NCI-H1436 treated with DMSO at 0.1 percent for 48 hours (cell line): ENCODE measurements at places on chromosomes 6 and 20.

DNA sequence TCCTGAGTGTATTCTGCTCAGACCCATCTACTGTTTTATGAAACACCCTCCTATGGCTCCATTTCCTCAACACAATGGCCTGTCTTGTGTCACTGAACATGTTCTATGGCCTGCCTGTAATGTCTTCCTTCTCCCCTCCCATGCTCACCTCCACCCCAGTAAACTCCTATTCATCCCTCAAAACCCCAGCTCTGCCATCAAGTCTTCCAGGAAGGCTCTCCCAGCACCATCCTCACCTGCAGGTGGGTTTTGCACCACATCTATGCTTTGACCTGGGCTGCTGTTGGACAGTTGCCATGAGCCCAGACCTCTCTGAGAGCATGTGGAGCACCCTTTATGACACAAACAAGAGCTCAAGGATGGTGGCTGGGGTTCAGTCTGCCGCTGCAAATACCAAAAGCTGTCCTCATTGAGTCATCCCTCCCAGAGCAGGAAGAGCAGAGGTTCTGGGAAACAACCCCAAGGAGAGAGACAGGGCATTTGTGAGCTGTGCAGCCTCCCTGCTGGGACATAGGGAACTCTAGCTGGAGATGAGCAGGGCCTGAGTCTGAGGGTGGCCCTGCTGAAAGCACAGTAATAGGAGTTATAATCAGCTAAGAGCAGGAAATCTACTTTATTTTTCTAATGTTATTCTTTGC, 93.8 kb upstream of the CD93 start:
- DNase-seq: no peak

DNA sequence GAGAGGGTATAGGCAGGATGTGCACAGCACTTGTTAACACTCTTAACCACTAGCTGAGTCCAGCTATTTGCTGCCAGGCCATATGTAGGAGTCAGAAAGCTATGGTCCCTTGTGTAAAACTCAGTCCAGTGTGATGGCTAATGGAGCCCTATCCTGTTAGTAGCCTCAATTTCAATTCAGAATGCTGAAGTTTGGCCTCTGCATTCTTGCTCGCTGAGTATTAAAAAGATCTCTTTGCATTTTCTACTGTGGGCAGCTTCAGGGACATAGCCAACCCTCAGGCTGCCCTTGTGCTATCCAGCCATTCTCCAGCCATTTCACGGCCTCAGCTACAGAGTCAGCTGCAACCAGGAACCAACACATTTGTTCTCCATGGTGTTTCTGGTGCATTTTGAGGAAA, 92.5 kb downstream of the SPTLC3 start:
- no peak for DNase-seq

DNA sequence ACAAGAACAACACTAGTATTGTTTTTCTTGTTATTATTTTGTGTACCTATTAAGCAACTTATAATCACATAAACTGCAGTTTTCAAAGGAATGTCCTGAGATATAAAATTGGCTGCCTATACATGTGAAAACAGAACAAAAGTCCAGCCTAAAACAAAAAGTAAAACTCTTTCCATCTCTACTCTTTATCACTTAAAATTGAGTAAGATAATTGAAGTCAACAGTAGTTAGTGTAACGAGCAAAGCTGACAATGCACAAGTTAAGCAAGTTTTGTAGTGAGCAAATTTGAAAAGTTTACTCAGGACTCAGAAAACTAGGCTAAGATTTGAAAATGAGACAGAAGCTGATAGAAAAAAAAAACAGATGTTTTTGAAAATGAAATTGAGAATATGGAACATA, 941.4 kb upstream of the MAN1A1 start:
- DNase-seq: no peak

DNA sequence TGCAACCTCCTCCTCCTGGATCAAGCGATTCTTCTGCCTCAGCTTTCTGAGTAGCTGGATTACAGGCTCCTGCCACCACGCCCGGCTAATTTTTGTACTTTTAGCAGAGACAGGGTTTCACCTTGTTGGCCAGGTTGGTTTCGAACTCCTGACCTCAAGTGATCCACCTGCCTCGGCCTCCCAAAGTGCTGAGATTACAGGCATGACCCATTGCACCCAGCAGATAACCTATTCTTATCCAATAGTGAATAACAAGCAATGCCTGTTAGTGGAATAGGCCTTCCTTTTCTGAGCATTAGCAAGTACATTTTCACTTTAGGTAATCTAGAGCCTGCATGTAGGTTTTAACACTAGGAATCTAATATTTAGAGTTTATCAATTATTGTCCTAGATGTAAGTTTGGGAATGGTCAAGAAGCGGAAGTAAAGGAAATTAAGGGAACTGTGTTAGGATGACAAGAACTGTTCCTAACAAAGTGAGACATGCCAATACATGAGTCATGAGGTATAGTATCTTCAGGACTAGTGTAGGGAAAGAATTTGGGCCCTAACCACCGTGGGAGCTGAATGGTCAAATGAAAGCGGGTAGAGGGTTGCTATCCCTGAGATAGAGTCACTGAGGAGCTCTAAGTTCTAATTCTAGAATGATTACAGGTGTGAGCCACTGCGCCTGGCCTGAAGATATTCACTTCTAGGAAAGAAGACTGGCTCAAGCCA, 15.0 kb downstream of the BLTP3A start:
- no peak for DNase-seq

GRCh38 chr6:45483021-45483420, 105.3 kb upstream of the SUPT3H start:
- no peak for DNase-seq

DNA sequence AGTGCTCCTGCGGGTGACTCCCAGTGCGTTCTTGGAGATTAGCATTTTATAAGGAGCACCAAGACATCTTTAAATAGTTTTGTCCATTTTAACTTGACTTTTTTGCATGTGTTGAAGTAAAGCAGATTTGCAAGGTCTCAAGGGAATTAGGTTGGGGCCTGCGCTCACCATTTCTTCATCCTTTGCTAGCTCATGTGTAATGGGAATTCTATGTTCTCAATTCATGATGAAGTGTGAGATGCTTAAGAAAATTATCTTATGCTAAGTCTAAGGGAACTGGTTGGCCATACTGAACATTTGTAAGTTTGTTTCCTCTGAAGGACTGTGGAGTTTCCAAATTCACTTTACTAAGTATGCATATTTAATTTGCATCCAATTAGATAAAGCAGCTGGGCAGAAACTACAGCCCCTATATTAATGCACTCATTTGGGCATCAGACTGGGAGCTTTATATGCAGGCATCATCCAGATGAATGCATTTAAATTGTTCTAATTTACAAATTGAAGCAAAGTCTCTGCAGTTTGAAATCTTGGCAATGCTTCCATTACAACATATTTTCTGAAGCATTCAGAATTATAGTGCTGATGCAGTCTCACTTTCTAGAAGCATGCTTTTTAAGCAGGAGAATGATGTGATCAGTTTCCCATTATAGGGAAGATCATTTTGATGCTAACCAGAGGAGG, 108.3 kb upstream of the AKAP12 start:
- DNase-seq: no peak

GRCh38 chr20:46423882-46424482, 17.6 kb upstream of the ELMO2 start:
- DNase-seq: no peak

DNA sequence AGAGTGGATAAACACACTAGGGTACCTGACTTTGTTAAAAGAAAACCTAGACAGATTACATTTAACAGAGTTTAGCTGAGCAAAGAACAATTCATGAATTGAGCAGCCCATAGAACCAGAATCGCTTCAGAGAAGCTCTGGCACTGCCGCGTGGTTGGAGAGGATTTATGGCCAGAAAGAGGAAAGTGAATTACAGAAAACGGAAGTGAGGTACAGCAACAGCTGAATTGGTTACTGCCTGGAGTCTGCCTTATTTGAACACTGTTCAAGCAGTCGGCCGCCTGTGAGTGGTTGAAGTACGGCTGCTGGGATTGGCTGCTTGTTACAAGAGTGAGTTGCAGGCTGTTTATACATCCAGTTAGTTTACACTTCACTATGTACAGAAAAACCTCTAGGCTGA, 253.8 kb upstream of the CDYL start:
- no peak for DNase-seq

GRCh38 chr6:135842618-135843392, 8.7 kb upstream of the PDE7B start:
- DNase-seq: no peak

GRCh38 chr6:140321891-140322290, 947.4 kb upstream of the CITED2 start:
- no peak for DNase-seq

DNA sequence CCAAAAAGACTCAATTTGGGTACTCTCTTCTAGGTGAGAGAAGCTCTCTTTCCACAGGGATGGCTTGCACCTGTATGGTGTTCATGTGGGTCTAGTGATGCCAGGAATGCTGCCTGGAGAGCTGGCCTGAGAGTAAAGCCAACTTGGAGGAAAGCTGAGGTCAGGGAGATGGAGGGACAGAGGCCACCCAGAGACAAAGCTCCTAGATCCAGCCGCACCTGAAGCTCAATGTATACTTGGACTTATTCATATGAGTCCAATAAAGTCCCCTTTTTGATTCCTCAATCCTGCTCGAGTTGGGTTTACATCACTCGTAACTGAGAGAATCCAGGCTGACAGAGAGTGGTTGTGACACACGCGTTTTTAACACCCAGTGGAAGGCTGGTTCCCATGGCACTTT, 33.8 kb downstream of the SULF2 start:
- DNase-seq: no peak

DNA sequence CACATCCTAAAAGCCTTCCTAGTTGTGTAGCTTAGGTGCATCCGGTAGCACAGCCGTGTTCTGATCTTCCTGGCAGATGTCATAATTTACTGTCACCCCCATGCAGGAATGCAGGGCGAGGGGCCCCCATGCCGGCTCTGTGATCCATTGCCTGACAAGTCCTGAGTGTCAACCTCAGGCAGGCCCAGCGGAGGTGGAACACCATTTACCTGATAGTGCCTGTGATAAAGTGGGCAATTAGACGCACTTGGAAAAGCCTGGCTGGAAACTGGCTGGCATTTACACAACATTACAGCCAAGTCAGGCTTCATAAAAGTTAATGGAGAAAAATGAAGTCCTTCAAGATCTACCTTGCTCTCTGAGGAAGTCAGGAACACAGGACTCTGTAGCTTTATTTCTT, 521.4 kb upstream of the JAG1 start:
- no peak for DNase-seq

- no peak for DNase-seq
Measured at GRCh38 chr6:168355716-168356522, 36.3 kb upstream of the DACT2 start.

GRCh38 chr6:44329858-44330257, 12.6 kb upstream of the SPATS1 start:
- no peak for DNase-seq

DNA sequence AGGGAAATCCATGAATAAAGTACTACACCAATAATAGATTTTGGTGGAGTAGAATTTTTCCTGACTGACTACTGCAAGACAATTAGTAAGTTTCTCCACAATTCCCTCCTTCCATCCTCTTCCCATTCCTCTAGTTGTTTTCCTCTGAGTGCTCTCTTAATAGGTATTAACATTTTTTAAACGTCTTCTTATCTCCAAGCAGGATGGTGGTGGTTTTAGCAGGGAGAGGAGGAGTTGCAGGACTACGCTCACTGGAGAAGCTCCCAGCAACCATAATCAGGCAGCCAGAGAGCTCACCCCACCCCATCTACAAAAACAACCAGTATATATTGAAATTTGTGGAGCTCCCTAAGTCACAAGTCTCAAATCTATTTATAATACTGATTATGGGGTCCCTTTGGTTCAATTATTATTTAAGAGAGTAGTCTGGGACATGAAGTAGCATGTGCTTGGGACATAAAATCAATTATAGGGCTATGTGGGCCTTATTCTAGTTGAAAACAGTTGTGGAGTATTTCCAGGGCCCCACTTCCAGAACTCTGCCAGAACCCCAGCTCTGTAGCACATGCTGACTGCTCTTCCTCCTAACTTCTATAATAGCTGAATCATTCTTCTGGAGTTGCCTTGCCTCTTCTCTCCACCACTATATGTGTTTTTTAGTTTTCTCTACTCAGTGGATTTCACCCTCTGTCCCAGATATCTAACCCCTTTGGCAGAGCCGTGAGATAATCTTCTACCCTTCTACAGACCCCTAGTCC, 49.8 kb downstream of the MYB start:
- DNase-seq: no peak

GRCh38 chr6:13287104-13287503, 41.2 kb downstream of the TBC1D7 start:
- DNase-seq: no peak

- no peak for DNase-seq
Measured at GRCh38 chr6:160028487-160029275, 59.8 kb downstream of the IGF2R start.

GRCh38 chr6:109488001-109488400, 5.0 kb upstream of the ZBTB24 start:
- no peak for DNase-seq

DNA sequence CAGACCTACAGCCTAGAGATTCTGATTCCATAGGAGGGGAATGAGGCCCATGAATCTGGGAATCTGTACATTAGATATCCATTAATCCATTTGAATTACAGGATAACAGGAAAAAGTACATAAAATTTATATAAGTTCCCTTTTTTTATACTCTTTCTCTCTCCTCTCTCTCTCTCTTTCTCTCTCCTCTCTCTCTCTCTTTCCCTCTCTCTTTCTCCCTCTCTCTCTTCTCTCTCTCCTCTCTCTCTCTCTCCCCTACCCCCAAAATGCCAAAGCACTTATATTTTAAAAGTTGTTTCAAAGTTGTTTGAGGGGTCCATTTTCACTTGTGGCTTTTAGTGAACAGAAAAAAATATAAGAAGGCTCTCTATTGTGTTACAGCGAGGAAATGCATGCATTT, 15.1 kb downstream of the TSHZ2 start:
- DNase-seq: no peak

DNA sequence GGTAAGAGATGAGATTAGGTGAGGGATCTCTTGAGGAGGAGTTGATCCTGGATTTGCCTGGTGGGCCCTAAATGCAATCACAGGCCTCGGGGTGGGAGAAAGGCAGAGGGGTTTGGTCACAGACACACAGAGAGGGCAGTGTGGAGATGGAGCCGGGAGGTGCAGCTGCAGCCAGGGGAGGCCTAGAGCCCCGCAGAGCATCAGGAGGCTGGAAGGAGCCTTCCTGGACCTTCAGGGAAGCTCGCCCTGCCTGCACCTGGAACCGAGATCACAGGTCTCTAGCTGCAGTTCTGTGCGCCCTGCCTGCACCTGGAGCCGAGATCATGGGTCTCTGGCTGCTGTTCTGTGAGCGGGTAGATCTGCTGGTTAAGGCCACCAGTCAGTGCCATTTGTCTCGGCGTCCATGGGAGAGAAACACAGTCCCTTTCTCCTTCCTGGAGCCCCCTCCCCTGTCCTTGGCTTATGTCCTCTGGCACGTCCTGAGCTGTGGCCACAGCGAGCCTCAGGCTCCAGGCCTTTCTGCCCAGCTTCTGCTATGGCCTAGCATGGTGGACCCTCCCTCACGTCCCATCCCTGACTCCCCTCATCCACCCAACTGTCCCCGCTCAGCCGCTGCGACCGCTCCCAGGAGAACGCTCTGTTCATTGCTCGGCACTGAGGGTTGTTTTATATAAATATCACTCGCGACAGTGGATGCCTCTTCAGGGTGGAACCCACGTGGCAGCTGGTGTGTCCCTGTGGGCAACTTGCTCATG, 112.0 kb downstream of the DACT2 start:
- DNase-seq: no peak

GRCh38 chr6:41093729-41094128, 21.0 kb downstream of the NFYA start:
- DNase-seq: no peak
